ENCODE measurements at places on chromosomes 2 and 18.

DNA sequence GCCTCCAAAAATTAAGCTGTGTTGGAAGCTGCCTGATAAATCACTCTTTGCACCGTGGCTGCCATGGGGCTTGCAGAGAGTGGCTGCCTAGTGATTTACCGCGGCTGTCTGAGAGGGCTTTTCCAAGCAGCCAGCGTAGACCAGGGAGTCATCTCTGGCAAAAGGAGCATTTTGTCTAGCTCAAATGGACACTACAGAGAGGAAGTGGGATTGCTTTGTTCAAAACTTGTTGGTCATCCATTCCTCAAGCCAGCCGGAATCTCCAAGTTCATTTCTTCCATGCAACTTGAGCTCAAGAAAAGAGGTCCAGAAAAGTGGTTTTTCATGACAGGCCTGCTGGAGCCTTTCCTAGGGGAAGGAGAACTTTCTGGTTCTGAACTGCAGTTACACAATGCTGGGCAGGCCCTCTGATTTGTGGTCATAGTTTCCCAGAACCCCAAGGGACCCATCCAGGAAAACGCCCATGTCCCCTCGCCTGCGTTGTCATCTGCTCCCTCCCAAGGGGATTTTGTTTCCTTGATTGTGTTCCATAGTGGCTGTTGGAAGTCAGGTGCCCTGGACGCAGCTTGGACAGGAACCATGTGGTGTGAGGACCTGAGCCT is 108.1 kb downstream of the TRIB2 start:
- no peak for DNase-seq

DNA sequence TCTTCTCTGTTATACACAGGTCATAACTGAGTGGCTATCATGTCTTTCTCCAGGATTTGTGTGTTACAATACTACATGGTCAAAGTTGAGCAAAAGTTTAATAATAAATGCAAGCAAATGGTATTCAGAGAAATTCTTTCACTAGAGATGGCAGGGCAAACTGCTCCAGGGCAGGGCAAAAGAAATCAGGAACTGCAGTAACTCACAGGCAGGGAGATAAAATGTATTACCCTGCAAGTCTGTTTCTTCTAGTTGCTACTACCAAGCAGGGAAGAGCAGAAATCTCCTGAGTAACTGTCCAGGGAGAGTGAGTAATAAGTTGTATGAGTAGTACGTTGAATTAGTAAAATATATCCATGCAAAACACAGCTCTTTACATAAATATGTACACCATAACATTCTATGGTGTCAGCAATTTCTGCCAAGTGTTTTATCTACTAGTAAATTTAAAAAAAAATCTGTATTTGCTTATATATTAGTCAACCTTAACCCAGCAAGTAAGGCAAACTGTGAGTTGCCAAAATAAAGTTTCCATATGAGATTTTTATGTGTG is 404.1 kb downstream of the ZEB2 start:
- no peak for DNase-seq

GRCh38 chr18:3411327-3411726 is 38.6 kb upstream of the TGIF1 start:
- no peak for DNase-seq

DNA sequence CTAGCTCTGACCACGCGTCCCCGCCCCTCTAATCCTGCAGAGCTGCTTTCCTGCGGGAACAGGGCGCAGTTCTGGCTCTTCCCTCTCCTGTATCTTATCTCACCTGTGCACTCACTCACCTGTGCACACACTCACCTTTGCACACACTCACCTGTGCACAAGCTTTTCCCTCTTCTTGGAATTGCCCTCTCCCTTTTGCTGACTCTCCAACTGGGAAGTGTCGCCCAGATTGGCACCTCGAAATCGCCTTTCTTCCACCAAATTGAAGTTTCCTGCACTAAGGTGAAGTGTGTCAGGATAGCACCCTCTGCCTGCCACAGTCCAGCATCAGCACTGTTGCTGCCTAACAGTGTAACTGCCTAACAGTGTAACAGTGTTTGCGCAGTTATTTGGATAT is 566 bp upstream of the CMPK2 start:
- no peak for DNase-seq

DNA sequence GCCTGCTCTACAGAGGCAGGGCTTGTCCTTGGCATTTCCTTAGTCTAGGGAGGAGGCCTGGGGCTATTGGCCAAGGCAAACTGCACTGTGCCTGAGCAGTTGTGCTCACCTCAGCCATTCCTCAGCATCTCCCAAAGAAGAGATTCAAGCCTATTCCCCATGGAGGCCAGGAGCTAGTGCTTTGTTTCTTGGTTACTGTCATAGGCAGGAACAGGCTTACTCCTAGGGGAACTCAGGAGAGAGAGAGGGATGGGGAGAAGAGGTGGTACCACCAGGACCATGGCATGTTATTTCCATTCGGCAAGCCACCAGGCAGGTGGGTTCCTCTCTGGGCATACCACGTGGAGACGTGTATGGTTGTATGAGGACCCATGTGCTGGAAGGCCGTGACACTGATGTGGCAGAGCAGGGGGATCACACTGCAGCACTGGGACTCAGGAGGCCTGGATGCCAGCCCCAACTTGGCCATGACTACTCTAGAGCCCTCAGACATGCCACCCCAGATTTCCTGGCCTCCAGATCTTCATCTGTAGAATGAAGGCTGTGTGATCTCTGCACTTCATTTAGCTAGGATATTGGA is 233.7 kb downstream of the LOXHD1 start:
- no peak for DNase-seq

DNA sequence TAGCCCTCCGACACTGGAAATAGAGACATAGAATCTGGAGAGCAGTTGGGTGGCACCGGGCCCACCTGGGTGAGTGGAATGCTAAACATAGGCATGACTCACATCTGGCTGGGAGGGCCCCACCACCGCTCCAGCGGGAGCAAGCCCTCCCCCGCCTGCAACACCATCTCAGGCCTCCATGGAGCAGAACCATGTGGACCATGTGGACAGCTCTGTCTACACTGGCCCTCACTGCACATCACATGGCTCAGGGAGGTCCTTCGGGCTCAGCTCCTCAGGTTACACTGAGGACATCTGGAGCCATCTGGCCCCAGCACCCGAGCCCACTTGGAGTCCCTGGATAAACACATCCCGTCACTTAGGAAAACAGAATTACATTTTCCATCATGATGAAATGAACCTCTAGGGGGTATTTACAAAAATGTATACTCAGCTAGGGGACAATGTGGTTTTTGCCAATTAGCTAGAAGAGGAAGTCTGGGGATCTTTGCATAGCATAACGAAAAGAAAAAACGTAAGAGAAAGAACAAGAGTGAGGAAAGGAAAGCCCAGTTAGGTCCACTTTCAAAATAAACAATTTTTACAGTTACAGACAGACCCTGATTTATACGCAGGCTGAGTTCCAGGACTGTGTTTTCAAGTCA is 30.7 kb upstream of the MLPH start:
- DNase-seq = no peak
